T-cell (primary cell): ENCODE measurements at places on chromosomes 6 and 20.
A peak's percentile ranks its signal among the peaks of the same experiment; 100 is the strongest.

DNA sequence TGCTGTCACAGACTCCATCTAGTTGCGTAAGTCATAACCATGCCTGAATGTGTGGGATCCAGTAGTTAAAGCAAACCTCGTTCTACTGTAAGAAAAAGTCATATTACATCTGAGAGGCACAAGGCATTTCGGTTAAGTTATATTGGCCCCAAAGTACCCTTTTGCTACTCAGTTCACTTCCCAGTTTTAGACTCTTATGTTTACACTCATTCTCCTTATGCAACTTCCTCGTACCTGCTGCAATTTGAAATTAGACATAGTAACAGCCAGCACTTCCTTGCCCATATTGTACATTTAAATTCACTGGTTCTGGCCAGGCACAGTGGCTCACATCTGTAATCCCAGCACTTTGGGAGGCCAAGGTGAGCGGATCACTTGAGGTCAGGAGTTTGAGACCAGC, 37.0 kb downstream of the PEX7 start:
- no peaks in the 10 kb centered on the region for H3K36me3 ChIP-seq
- no peaks in the 10 kb centered on the region for H3K4me1 ChIP-seq
- no peak overlapping the region for H3K27ac ChIP-seq

DNA sequence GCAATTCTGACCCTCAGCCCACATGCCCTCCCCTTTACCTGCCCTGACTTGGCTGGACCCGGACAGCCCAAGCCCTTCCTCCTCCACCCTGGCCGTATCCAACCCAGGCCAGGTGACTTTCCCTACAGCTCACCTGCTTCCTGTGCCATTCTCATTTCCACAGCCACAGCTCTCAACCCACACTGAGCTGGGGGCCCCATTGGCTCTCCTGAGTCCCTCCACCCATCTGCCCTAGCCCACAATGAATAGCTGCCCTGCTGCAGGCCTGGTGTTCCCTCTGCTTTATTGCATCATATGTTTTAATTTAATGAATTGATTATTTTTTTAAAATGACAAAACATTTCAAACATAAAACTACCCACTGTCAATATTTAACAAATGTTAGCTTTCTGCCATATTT, 118.5 kb upstream of the BACH2 start:
- no peak overlapping the region for H3K27ac ChIP-seq
- H3K4me1 ChIP-seq: peaks cover 10% of the 10 kb centered on the region
- no peaks in the 10 kb centered on the region for H3K36me3 ChIP-seq
- no peaks in the 10 kb centered on the region for H3K27me3 ChIP-seq
- H3K4me3 ChIP-seq: no peak overlapping the region

GRCh38 chr20:51995551-51995951, 193.2 kb upstream of the SALL4 start:
- H3K36me3 ChIP-seq: no peaks in the 10 kb centered on the region
- H3K27me3 ChIP-seq: no peaks in the 10 kb centered on the region
- H3K4me3 ChIP-seq: no peak overlapping the region
- H3K4me1 ChIP-seq: no peaks in the 10 kb centered on the region
- DNase-seq: no peak

GRCh38 chr20:47239719-47240067, 116.8 kb downstream of the ZMYND8 start:
- H3K4me3 ChIP-seq: no peak overlapping the region
- no peak for DNase-seq
- no peaks in the 10 kb centered on the region for H3K4me1 ChIP-seq
- peaks cover 26% of the 10 kb centered on the region for H3K36me3 ChIP-seq
- H3K27ac ChIP-seq: no peak overlapping the region

DNA sequence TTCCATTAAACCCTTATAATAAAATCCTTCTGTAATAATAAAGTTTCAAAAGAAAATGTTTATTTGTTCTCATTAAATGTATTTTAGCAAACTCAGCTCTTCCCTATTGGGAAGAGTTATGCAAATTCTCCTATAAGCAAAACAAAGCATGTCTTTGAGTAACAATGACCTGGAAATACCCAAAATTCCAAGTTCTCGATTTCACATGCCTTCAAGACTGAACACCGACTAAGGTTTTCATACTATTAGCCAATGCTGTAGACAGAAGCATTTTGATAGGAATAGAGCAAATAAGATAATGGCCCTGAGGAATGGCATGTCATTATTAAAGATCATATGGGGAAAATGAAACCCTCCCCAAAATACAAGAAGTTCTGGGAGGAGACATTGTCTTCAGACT, 3.8 kb downstream of the IL17A start:
- H3K4me1 ChIP-seq: no peaks in the 10 kb centered on the region
- no peaks in the 10 kb centered on the region for H3K27me3 ChIP-seq
- no peak overlapping the region for H3K4me3 ChIP-seq
- DNase-seq: no peak
- H3K36me3 ChIP-seq: no peaks in the 10 kb centered on the region

DNA sequence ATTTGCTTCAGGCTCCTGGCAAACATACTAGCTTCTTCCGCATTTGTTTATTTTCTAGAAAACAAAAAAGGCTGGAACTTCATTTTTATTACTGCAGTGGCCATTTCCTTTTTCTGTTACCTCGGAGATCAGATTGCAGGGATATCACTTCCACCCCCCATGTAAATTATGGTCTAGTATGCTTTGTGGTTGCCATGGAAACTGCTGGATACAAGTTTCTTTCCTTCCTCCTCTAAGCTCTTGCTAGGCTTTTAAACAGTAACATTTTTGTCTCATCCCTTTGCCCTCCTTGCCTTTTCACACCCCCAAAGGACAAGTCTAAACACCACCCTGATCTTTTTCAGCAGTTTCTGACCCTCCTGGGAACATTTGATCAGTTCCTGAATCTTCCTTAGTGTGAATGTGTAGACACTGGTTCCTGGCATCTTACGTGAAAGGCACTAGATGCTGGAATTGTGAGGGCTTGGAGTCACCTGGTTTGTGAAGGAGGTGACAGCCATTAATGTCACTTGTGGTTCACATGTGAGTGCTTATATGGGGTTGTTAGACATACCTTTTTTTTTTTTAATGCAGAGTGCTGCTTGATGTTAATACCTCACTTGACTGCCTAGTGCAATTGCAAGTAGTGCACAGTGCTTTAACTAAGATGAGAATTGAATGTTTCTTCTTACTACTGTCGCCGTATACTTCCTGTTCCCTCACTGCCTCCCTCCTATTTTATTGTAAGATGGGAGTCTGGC, 181.6 kb downstream of the JARID2 start:
- H3K4me3 ChIP-seq: peak overlapping the region; percentile 32
- peaks cover 34% of the 10 kb centered on the region for H3K4me1 ChIP-seq

GRCh38 chr20:52132337-52132736, 59.2 kb downstream of the ZFP64 start:
- H3K27me3 ChIP-seq: no peaks in the 10 kb centered on the region
- no peaks in the 10 kb centered on the region for H3K4me1 ChIP-seq
- H3K36me3 ChIP-seq: no peaks in the 10 kb centered on the region
- H3K27ac ChIP-seq: no peak overlapping the region
- no peak overlapping the region for H3K4me3 ChIP-seq
- DNase-seq: no peak

DNA sequence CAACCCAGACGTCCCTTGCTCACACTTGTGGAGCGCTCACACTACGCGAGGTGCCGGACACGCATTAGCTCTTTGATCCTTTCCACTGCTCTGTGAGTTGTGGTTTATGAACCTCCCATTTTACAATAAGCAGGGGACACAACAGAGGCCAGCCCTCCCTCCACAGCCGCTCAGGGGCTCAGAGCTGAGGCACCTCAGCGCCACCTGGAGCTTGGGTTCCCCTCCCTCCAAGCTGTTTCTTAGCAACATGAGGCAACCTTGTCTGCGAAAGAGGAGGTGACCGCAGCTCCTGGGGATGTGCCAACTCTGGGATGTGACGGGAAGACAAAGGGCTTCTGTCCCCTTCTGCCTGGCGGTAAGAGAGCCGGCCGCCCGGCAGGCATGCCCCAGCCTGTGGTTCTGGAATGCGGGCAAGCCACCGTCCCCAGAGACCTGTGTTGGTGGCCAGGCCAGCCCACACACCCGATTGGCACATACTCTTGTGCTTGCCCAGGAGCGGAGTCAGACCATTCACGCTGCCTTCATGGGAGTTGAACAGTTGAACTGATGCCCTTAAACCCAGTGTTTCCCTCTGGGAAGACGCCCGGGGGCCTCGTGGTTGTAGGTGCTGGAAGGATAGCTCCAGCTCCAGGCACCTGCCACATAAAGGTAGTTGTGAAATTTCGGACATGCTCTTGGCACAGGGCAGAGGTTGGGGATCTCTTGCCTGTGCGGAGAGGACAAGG, 44.5 kb downstream of the RBM38 start:
- no peaks in the 10 kb centered on the region for H3K27me3 ChIP-seq
- peak overlapping the region; percentile 29 for H3K27ac ChIP-seq
- H3K36me3 ChIP-seq: no peaks in the 10 kb centered on the region
- H3K4me3 ChIP-seq: no peak overlapping the region
- peak; percentile 35 for DNase-seq
- peaks cover 43% of the 10 kb centered on the region for H3K4me1 ChIP-seq

DNA sequence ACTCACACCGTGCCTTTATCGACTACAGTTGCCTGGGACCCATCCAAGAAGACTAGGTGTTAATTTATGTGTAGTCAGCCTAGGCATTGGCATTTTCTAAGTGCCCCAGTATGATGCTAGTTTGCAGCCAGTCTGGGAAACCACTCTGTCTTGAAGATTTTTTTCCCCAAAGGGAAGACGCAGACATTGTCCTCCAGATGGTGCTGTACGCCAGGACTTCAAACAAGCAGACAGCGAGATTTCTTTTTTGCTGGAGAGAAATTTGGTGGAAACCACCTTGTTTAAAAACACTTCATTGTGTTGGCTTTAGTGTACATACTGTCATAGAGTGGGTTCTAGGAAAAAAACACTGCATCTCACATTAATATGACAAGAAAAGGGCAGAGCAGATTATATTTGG, 30.0 kb downstream of the ALDH5A1 start:
- H3K27ac ChIP-seq: no peak overlapping the region
- DNase-seq: no peak
- no peaks in the 10 kb centered on the region for H3K36me3 ChIP-seq
- H3K4me1 ChIP-seq: no peaks in the 10 kb centered on the region
- no peak overlapping the region for H3K4me3 ChIP-seq

- no peak overlapping the region for H3K27ac ChIP-seq
- H3K4me1 ChIP-seq: no peaks in the 10 kb centered on the region
- no peak for DNase-seq
- H3K36me3 ChIP-seq: no peaks in the 10 kb centered on the region
- no peak overlapping the region for H3K4me3 ChIP-seq
Observed at GRCh38 chr6:53603386-53604116, 58.6 kb upstream of the GCLC start.

DNA sequence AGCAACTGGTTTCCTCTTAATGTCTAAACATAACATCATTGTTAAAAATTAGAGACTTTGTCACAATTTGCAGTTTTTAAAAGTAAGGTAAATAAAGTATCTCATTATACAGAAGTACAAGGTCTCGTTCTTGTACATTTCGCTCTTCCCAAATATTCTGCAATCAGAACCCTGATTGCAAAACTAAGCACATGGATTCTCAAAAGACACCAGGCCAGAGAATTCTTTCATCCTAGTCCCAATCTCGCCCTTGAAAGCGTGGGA, 355 bp upstream of the AKAP7 start:
- no peaks in the 10 kb centered on the region for H3K4me1 ChIP-seq
- H3K36me3 ChIP-seq: no peaks in the 10 kb centered on the region
- no peaks in the 10 kb centered on the region for H3K27me3 ChIP-seq
- H3K4me3 ChIP-seq: peak overlapping the region; percentile 91
- DNase-seq: no peak

DNA sequence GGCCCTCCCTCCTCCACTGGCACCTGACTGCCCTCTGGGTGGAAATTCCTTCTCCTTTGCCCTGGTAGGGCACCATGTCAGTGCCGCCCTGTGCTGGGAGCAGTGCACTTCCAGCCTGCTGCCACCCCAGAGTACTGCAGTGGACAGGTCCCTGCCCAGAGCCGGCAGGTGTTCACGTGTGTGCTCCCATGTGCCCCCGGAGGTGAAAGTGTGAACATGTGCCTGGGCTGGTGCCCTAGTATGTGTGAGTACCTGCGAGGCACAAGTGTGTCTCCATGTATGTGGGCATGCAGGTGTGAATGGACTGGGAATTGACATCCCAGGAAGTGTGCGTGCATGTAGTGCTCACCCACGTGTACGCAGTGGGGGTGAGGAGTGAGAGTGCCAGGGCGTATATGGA, 29.4 kb downstream of the SDCBP2 start:
- H3K27me3 ChIP-seq: no peaks in the 10 kb centered on the region
- H3K36me3 ChIP-seq: no peaks in the 10 kb centered on the region
- no peak overlapping the region for H3K27ac ChIP-seq

DNA sequence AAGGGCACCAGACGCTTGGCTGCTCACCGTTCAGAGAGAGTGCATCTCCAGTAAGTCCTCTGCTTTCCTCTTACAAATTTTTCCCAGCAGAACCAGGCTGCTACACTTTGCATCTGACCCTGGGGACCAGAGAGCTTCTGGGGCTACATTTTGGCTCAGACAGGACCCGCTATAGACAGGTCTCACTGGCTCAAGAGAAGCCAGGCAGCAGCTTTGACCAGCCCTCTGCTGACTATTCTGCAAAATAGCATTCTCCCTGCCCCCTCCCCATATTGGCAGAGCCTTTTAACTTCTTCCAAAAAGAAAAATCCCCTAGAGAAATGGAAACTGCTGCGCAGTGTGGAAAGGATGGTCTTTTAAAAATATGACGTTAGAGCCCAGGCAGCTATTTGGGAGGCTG, 37.2 kb downstream of the CPXM1 start:
- H3K27ac ChIP-seq: no peak overlapping the region
- DNase-seq: no peak
- H3K27me3 ChIP-seq: peaks cover 43% of the 10 kb centered on the region
- no peak overlapping the region for H3K4me3 ChIP-seq

DNA sequence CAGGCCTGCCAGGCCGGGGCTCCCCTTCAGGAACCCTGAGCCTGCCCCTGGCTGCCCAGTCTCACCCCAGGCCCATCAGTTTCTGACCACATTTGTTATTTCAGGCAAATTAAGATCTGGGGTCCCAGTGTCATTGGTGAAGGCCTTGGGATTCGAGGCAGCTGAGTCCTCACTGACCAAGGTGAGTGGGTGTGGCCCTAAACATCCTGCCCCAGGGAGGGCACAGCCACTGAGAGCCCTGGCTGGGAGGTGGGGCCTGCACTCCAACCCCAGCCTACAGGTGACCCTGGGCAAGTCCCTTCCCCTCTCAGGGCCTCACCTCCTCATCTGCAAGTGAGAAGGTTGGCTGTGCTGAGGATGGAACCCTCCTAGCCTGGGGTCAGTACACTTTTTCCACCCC, 23.8 kb downstream of the BPIFB1 start:
- no peak overlapping the region for H3K27ac ChIP-seq
- no peak overlapping the region for H3K4me3 ChIP-seq
- H3K36me3 ChIP-seq: no peaks in the 10 kb centered on the region
- no peaks in the 10 kb centered on the region for H3K27me3 ChIP-seq
- DNase-seq: no peak

GRCh38 chr20:7926767-7927166, 13.5 kb downstream of the HAO1 start:
- no peak overlapping the region for H3K4me3 ChIP-seq
- H3K27ac ChIP-seq: no peak overlapping the region
- DNase-seq: no peak

GRCh38 chr6:5752391-5752680, 254.4 kb downstream of the NRN1 start:
- no peaks in the 10 kb centered on the region for H3K36me3 ChIP-seq
- H3K4me1 ChIP-seq: no peaks in the 10 kb centered on the region
- no peak for DNase-seq

GRCh38 chr20:53149890-53150205, 177.7 kb downstream of the TSHZ2 start:
- no peaks in the 10 kb centered on the region for H3K36me3 ChIP-seq
- H3K4me1 ChIP-seq: no peaks in the 10 kb centered on the region
- H3K4me3 ChIP-seq: no peak overlapping the region
- no peak overlapping the region for H3K27ac ChIP-seq
- no peaks in the 10 kb centered on the region for H3K27me3 ChIP-seq
- DNase-seq: no peak
